Uterus (tissue), 4 donors: ENCODE measurements at places on chromosomes 4 and X.

DNA sequence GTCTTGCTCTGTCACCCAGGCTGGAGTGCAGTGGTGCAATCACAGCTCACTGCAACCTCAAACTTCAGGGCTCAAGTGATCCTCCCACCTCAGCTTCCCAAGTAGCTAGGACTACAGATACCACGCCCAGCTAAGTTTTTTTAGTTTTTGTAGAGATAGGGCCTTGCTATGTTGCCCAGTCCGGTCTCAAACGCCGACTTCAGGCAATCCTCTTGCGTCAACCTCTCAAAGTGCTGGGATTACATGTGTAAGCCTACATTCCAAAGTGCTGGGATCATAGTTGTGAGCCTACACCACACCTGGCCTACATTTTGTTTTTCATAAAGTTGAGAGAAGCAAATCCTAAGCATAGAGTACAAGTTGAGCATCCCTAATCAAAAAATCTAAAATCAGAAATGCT is 42.2 kb downstream of the SMARCA5 start:
- no peak for DNase-seq

GRCh38 chrX:48695534-48695896 is 1.0 kb upstream of the SUV39H1 start:
- DNase-seq, result no peak

- DNase-seq, result peak; percentile 39
These were observed 44.1 kb upstream of the SH3RF1 start for GRCh38 chr4:169314906-169315305.

DNA sequence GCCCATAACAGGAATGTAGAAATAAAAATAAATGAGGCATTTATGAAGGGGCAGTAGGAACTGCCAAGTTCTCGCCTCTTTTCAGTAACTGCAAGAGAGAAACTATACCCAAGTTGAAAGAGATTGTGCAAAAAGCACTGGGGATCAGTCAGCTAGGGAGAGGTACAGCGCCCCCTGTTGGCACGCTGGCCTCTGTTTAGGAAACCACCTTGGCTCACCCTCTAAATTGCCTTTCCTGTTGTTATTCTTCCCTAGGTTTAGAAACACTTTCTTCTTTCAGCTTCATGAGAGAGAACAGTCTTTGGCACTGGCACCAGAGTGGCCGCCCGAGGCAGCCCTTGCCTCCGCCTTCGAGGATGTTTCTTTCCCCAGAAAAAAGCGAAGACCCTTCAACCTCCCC is 348.5 kb downstream of the MID1IP1 start:
- DNase-seq, result peak; percentile 47

- no peak for DNase-seq
These were observed 78.8 kb upstream of the LEF1 start for GRCh38 chr4:108247387-108248049.

DNA sequence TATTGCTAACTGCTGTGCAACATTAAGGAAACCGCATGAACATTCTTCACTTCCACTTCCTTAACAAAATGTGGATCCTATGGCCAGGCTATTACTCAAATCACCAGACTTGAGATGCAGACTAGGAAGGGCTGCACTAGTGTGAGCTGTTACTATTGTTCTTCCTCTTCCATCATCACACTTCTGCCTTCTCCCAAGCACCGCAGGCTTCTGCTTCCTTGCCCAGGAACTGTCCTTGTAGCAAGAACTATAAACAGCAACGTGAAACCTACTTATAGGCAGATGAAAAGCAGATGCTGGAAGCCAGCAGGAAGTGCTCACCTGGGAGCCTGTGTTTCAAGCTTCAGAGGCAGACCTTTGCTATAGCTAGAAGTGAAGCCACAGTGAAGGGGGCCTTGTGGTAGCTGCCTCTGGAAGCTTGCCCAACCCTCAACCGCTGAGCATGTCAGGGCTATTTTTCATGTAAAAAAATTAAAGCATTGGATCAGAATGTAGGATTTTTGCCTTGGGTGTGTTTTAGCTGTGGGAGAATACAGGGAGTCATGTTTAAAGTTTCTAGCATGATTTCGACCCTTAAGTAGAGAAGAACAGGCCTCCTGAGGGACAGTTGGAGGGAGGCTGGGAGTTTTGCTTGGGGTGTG is 43.9 kb downstream of the CLNK start:
- DNase-seq, result no peak

DNA sequence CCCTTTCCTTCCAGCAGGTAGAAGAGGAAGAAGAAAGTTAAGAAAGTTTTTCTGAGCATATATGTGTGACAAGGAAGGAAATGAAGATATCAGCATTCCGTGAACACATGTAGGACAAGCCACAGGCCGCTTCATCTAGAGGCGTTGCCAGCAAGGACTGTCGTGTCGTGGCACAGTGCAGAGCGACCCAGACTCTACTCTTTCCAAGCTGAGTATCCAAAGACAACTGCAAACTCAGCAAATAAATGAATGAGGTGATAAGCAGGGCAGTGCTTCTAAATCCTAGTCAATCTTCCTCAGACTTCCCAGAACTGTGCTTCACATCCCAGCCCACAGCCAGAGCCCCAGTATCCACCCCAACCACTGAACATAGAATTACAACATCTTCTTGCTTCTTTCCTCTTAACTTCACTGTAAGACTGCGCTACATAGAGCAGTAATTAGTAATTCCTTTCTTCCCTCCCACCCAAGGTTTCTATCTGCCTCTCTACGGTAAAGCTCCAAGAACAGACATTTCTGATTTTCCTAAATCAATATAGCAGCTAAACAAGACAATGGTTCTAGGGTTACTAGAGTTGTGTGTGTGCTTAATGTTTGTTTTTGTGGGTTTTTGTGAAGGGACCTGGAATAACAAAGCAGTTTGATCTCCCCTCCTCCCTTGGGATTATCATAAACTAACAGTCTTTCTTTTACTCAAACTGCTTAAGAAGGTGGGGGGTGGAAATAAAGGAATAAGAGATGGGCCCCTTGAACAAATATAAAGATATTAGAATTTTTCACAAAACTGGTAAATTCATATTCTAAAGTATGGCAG is 71.6 kb downstream of the PAPSS1 start:
- DNase-seq, result no peak

DNA sequence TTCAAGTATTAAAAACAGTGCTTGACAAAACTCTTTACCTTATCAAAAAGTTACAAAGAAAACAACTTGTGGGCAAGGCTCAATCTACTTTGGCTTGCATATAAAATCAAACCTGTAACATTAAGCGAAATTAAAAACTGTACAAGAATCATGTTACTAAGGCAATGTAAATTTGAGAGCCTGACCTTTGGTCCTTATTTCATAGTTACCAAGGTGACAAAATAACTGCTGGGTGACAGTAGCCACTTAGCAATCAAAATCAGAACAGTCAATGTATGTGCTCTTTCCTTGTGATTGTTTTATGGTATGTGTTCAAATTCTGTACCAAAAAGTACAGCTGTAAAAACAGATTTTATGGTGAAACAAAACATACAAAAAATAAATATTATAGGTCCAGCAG is 204.0 kb downstream of the RASL11B start:
- DNase-seq, result no peak

DNA sequence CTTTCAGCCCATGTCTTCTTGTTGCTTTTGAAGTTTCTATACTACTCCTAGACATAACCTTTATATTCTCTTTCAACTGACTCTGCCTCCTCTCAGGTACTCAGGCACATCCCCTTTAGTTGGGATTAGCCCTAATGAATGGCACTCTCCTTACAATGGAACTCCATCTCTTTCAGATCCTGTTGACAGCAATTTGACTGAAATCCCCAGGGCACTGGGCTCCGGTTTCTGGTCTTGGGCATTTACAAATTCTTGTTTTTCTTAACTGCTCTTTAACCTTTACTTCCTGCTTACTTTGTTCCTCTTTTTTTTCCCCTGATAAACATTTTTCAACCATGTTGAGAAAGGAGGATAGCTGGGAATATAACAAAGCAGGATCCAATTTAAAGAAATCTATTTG is 68.9 kb downstream of the ENOX2 start:
- no peak for DNase-seq

DNA sequence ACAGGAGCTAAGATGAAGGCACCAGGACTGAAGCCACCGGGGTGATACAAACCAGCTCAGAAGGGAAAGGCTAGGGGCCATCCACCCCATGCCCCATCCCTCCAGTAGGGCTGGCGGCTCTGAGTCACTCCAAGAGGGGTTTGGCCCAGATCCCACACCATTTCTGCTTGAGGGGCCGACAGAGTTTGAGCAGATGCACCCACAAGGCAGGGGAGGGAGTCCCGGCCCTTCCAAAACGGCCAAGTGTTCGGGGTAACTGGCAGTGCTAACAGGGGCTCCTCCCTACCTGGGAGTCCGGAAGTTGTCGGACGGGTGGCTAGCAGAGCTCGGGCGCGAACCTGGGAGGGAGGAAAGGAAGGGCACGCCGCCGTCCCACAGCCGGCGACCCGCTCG is 412 bp downstream of the SLC10A3 start:
- peak; percentile 58 for DNase-seq

DNA sequence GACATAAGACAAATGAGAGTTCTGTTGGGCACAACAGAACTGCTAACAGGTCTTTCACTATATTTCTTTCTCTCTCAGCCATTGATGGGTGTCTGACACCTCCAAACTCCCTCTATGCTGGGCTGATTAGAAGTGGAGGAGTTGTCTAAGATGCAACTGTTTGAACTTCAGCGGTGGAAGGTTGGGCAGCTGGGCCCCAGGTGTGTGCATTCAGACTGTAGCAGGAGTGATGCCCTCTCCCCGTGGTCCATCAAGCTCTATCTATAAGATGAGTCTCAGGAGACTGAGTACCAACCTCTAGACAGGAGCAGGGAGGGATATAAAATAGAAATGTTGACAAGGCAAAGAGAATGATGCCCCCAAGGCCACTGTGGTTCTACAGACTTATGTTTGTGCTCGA is 28.2 kb upstream of the CHRNA9 start:
- DNase-seq, result no peak

GRCh38 chr4:11801466-11802446 is 373.1 kb upstream of the HS3ST1 start:
- DNase-seq, result no peak

GRCh38 chrX:21004835-21005234 is 369.4 kb upstream of the CNKSR2 start:
- no peak for DNase-seq

DNA sequence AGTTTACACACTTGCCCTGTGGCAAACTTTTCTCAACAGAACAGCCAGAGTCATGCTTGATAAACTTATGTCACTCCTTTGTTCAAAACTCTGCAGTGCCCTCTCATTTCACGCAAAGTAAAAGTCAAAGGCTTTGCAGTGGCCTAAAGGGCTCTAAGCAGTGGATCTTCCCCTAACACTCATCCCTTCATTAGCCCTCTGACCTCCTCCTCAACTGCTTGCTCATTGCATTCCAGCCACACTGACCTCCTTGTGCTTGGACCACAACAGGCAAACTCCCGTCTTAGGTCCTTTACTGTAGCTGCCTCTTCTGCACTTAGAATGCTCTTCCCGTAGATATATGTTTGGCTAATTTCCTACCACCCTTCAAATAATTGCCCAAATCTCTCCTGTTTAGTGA is 5.6 kb downstream of the PRDM5 start:
- DNase-seq, result no peak

GRCh38 chrX:78624962-78625909 is 33.9 kb downstream of the RTL3 start:
- no peak for DNase-seq

DNA sequence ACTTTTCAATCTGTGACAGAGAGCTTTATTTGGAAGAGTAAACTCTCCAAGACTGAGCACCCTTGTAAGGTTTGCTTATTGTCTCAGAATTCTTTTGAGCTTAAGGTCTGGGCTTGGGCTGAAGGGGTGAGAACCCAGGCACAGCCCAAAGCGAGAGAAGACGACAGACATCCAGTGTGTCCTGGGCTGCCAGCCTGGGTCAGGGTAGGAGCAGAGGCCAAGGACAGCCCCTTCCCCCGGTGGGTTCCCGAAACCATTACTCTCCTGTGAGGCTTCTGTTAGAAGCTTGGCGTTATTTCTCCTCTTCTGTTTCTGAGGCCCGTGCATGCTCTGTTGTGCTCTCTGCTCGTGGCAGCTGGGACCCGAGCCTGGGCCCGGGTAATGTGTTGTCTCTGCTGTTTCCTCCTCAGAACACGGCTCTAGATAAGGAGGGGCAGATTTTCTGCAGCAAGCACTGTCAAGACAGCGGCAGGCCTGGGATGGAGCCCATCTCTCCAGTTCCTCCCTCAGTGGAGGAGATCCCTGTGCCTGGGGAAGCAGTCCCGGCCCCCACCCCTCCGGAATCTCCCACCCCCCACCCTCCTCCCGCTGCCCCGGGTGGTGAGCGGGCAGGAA is 177.5 kb downstream of the DCLK2 start:
- DNase-seq, result no peak
